ENCODE measurements at places on chromosomes 6 and 20. TPM values are rescaled to one million over a fixed set of nuclear protein-coding genes. Genes with fewer than 3 reads are reported as not detected.

- DNase-seq, result no peak
These were observed 154.5 kb downstream of the CFAP61 start for GRCh38 chr20:20206788-20207187.

DNA sequence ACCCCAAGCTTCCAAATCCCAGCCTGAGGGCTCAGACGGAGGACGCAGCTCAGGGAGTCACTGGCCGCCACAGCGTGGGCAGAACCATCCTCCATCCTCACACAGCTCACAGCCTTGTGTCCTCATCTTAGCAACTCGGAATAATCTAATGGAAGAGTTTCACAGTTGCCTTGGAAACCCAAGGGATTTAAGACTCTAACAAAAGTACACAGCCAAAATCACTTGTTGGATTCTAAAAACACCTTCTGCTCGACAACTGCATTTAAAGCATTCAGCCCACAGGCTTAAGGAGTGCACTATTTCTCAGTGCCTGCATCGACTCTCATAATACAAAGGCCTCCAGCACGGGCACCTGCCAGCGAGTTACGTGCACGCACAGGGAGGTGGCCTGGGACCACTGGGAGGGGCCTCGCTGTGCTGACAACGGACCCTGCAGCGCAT is 45.4 kb downstream of the ZBTB46 start:
- no peak for DNase-seq

GRCh38 chr6:163335671-163336545 is 78.6 kb upstream of the QKI start:
- peak; percentile 88 for DNase-seq

DNA sequence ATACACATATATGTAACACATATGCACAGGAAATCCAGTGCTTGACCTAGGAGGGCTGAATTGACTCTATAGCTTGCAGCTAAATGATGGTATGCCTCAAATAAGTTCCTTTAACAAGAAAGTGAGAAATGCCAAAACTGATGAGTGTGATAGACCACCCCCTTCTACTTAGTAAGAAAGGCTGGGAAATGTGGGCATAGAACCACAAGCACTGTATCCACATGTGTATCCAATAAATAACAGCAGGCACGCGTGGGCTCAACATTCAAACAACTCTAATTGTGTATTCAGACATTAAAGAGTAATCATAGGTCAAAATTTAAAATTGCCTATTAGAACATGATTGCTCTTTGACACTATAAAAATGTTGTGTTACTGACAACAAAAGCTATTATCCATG is 54.1 kb downstream of the FAM83B start:
- no peak for DNase-seq

DNA sequence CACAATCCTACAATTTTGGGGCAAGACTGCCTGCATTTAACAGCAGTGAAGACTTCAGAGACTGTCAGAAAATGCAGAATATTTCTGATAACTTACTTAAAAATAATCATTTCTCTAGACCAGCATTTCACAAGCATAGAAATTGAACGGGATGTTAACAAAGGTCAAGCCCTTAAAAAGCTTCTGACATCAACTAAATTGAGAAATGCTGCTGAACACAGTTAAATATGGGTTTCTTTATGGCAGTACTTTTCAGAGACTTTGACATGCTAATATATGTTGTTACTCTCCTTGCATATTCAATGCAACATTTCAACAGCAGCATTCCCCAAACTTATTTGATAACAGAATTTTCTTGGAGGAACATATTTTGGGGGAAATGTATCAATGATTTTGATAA is 84.5 kb downstream of the KIF13A start:
- DNase-seq, result no peak

GRCh38 chr6:145603424-145603833 is 131.9 kb downstream of the EPM2A start:
- DNase-seq, result no peak

The NOL4L gene
- total RNA-seq, result 19.8 TPM

DNA sequence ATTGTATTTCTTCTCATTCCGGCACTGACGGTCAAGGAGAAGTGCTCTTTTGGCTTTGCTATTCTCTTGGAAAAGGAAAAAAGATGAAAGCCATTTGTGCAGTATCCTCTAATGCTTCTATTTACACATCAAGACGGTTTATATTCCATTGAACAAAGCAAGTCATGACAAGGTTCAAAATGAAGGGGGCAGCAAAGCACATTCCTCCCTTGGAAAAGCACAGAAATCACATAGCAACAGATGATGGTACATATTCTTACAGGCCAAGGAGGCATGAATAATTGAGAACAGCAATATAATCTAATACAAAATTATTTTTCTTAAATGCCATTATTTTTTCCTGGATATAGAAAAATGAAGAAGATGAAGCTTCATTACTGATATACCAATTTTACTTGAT is 508.2 kb upstream of the JAG1 start:
- no peak for DNase-seq

The HDGFL1 gene
- not detected for total RNA-seq

- DNase-seq, result no peak
These were observed 738.1 kb upstream of the GJE1 start for GRCh38 chr6:141394565-141395051.

DNA sequence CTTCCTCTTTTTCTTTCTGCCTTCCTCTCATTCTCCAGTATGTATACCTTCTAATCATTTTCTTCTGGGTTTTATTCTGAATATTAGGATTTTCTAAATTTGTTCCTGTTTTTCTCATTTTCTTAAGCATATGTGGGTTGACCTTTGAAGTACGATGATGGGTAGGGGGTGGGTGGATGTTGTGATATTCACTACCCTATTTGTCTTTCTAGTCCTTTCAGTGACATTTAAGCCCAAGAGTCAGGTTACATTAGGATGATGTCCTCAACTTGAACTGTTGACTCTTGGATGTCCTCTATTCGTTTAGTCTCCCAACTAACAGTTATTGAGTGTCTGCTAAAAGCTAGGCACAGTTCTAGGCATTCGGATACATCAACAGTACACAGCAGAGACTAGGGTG is 7.3 kb downstream of the ABT1 start:
- no peak for DNase-seq

GRCh38 chr20:38190936-38191371 is 25.9 kb upstream of the TGM2 start:
- peak; percentile 82 for DNase-seq

The LY6G5C gene
- total RNA-seq, result 0.96 TPM

DNA sequence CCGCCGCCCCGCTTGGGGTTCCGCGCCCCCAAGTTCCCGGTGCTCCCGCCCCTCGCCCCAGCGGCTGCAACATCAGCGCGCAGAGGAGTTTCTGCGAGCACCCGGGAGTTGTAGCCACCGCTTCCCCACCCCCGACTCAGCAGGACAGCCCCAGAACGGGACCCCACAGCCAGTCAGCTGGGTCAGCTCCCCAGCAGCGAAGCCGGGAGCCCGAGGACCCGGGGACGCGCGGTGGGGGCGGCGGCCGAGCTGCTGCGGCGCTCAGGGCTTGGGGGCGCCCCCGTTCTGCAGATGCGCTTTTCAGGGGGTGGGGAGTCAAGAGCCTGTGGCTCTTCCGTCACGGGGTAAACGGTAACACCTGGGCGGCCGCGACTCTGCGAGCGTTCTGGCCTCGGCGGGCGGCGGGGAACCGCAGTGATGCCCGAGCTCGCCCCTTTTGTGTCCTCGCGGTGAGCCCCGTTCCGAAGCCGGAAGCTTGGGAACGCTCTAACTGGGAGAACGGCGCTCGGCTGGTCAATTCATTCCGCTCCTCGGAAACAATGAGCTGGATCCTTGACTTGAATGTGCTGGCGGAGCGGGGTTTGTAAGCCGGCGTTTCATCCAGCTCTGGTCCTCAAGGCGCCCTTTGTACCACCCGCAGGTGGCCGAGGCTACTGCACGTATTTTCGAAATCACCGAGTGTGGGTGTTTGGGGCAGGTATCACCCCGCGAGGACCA is 774 bp downstream of the PLEKHG1 start:
- peak; percentile 88 for DNase-seq

GRCh38 chr20:8473459-8473858 is 341.4 kb downstream of the PLCB1 start:
- DNase-seq, result no peak

DNA sequence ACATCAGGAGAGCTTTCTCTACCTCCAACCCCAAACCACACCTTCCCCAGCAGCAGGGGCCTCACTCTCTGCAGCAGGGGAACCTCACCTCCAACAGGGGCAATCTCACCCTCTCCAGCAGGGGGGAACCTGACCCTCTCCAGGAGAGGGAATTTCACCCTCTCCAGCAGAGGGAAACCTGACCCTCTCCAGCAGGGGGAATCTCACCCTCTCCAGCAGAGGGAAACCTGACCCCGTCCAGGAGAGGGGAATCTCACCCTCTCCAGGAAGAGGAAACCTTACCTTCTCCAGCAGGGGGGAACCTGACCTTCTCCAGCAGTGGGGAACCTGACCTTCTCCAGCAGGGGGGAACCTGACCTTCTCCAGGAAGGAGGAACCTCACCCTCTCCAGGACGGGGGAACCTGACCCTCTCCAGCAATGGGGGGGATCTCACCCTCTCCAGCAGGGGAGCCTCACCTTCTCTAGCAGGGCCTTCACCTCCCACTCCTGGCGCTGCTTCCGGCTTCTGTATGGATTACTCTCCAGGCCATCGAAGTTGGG is 3.1 kb downstream of the B3GALT4 start:
- no peak for DNase-seq

- DNase-seq, result no peak
These were observed 77.6 kb upstream of the NEDD9 start for GRCh38 chr6:11309947-11310665.

DNA sequence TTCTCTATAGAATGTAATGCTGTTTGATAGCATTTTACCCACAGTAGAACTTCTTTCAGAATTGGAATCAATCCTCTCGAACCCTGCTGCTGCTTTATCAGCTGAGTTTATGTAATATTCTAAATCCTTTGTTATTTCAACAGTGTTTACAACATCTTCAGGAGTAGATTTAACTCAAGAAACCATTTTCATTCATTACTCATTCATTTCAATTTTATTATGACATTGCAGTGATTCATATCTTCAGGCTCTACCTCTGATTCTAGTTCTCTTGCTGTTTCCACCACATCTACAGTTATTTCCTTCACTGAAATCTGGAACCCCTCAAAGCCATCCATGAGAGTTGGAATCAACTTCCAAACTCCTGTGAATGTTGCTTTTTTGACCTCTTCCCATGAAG is 93.7 kb downstream of the ZFAND3 start:
- DNase-seq, result no peak

GRCh38 chr6:138467901-138468300 is 31.4 kb downstream of the NHSL1 start:
- DNase-seq, result no peak

DNA sequence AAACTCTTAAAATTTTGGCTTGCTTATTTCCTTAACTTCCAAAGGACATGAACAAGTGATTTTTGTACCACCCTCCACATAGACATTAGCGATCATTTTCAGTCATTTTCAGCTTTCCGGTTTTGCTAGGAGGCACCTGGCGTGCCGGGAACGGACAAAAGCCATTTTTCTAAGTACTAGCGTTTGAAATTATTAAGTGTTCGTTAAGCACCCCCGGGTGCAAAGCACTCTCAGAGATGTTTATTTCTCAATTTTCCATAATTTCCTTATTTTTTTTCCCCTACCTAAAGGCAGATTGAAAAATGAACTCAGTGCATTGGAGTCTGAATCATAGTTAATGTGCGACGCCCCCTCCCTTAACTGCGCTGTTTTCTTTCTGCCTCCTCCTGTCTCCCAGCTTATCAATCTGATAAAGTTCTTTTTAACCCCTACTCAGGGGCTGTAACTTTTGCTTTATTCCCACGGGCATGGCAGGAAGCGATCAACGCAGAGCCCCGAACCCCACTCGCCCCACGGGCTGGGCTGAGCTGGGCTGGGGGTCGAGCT is 58.2 kb downstream of the ZNF831 start:
- DNase-seq, result no peak

DNA sequence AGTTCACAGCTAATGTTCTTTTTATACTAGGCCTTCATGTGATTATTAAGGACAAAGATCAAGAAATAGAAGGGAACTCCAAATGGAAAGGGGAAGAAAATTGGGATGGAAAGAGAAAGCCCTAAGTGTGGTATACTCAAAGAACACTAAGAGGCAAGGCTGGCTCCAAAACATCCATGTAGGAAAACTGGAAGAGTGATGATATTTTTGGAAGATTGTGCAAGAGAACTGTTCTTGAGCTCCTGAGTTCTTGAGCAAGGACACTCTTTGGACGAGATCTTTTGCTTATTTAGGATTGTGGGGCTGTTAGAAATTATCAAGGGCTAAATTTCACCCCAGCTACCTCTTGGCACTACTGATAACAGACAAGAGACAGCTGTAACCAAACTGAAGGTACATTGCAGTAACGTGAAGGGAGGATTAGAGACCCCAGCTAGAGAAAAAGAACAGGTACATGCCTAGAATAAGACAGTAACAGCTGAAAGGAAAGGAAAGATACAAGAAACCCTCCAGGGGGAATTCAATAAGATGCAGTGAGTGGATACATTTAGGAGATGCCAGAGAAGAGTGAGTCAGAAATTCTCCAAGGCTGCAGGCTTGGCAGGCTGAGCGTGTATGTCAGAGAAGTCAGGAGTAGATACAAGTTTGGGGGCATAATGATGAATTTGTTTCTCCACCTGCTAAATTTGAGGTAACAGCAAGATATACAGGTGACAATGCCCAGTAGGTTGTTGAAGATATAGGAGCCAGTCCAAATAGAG is 69.7 kb downstream of the CBLN4 start:
- no peak for DNase-seq

GRCh38 chr6:85435851-85436250 is 14.0 kb upstream of the NT5E start:
- no peak for DNase-seq

The RBM24 gene
- total RNA-seq, result 5.4 TPM

The GSTA3 gene
- not detected for total RNA-seq

- DNase-seq, result no peak
These were observed 35.1 kb upstream of the MYL9 start for GRCh38 chr20:36506253-36506652.

All from ascending aorta (tissue), 2 donors.